Fibroblast of skin of abdomen (primary cell): ENCODE measurements at places on chromosomes 7 and 10.
A peak's percentile ranks its signal among the peaks of the same experiment; 100 is the strongest.

GRCh38 chr10:31949266-31949665 is 20.6 kb upstream of the ARHGAP12 start:
- no peak for DNase-seq

DNA sequence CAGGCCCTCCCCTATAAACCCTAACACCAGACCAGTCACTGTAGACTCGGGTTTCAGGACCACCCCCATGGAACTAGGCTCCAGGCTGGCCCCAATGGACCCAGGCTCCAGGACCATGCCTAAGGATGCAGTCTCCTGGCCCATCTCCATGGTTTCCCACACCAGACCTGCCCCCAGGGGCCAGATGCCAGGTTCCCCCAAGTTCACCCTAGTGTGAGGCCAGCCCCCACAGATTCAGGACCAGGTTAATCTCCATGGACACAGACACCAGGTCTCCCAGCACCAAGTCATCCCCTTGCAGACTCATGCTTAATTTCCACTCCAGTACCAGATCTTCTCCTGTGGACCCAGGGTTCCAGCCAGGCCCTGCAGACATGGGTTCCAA is 103.8 kb upstream of the LANCL2 start:
- DNase-seq, result no peak

- DNase-seq, result no peak
Observed at GRCh38 chr7:74380720-74381119, 73.0 kb upstream of the GTF2IRD1 start.

DNA sequence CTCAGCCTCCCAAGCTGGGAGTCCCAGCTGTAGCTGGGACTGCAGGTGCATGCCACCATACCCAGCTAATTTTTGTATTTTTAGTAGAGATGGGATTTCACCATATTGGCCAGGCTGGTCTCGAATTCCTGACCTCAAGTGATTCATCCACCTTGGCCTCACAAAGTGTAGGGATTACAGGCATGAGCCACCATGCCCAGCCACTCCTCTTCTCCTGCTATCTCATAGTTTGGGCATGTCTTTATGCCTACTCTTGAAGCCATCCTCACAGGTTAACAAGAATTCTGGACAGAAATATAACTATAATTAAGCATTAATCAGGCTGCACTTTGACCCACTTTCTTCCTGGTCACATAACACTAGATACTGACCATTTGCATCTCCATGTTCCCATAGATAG is 28.6 kb upstream of the C10orf67 start:
- no peak for DNase-seq

DNA sequence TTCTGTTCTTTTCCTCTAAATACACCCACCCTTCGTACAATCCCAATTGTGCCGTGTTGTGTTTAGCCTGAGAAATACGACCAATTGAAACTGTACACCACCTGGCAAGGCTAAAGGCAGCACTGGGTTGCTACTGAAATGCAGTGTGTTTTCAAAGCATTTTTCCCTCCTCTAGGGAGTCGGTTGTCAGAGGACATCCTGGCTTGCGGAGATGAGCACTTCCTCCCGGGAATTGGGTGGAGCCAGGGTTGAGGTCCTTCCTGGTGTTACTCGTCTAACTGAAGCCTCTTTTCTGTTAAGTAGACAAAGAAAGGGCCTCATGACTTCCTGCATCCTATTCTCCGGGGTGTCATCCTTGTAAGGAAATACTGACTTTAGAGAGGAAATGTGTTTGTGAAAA is 133.5 kb downstream of the MTPAP start:
- DNase-seq, result peak; percentile 33

DNA sequence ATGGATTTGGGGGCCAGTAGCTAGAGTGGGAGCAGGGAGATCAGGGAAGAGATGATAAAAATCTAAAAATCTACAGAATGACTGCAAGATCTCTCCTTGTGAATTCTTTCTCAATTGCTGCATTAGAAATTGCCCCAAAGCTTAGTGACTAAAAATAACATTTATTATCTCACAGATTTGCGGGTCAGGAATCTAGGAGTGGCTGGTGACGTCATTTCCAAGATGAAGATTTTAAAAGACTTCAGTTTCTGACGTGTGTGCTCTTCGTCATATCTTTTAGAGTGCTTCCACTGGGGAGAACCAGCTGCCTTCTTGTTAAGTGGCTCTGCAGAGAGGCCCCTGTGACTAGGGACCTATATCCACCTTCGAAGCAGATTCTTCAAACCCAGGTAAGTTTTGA is 112.6 kb downstream of the DGKI start:
- DNase-seq, result no peak

GRCh38 chr7:17123020-17123419 is 175.4 kb upstream of the AHR start:
- DNase-seq, result peak; percentile 83

- no peak for DNase-seq
Observed at GRCh38 chr10:129509835-129510234, 42.8 kb downstream of the MGMT start.

DNA sequence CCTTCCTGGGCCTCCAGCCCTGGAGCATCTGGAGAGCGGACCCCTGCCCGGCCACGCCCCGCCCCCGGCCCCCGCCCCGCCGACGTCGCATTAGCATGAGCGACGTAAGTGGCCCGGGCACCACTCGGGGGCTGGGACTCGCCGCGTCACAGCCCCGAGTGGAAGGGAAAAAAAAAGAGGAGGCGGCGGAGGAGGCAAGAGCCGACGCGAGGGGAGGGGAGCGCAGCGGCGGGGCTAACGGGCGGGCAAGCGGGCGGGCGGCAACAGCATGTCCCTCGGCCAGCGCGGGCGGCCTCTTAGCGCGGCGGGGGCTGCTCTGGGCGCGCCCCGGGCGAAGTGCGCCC is at the start of gene SLC18A3:
Gene SLC18A3 (plus strand): TSS at position 197 of the 344 bp plus-strand sequence. CDS start 431 bp downstream, outside the sequence.
- no peak for DNase-seq

- DNase-seq, result no peak
Observed at GRCh38 chr10:29263506-29263905, 25.4 kb upstream of the LYZL1 start.

GRCh38 chr10:13812804-13813203 is 226.0 kb downstream of the PRPF18 start:
- DNase-seq, result no peak

DNA sequence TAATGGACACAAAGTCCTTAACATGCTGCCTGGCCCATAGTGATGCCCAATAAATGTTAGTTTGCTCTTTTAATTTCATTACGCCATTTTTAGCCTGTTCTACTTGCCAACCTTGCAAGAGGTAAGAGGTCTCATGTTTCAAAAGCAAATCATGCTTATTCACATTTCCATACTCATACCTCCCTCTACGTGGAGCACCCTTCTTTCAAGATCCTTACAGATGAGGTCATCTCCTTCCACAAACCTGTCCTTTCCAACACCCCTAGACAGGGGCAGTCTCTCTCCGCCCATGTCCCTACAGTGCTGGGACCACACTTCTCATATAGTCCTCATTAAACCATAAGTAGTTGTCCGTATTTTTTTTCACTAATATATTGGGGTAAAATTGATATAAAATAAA is 271.3 kb downstream of the FGFR2 start:
- DNase-seq, result no peak

DNA sequence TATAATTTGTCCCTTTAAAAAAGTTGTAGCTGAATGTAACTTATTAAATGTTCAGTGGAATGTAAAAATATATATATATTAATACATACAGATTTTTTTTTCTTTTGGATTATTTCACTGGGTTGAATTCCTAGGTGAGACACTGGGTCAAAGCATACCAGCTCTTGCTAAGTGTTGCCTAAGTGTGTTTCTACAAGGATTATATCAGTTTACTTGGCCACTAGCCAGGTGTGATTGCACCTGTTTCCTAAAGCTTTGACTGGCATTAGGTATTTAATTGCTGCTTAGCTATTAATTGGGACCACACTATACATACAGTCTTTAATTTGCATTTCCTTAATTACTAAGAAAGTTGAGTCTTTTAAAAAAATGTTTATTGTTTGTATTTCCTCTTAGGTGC is 5.5 kb upstream of the ELOVL3 start:
- no peak for DNase-seq

DNA sequence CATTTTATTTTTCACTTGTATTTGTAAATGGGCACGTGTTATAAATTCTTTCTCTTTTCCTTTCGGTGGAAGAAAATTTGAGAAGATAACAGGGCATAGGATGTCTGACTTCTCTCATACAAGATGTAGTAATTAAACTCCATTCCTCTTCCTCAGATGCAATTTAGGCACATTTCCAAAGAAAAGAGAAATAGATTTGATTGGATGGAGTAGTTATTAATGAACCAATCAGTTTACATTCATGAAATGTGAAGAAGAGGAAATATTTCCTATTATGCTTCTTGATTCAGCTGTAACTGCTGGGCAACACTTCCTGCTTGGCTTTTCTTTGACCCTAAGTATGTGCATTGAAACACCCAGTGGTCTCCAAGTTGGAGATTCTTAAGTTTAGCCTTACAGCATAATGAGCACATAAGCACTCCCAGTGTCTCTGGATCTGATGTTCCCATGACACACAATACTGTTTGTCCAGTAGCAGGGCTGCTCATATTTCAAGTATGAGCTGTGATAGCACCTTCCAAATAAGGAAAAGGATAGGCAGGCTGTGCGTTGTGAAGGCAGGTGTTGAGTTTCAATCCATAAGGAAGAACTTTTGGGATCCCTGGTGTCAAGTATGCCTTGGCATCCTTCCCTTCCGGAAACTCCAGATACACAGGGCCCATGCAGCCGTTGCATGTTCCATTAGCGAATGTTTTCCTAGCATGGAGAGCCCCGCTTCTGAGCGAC is 33.4 kb upstream of the COBL start:
- peak; percentile 46 for DNase-seq

DNA sequence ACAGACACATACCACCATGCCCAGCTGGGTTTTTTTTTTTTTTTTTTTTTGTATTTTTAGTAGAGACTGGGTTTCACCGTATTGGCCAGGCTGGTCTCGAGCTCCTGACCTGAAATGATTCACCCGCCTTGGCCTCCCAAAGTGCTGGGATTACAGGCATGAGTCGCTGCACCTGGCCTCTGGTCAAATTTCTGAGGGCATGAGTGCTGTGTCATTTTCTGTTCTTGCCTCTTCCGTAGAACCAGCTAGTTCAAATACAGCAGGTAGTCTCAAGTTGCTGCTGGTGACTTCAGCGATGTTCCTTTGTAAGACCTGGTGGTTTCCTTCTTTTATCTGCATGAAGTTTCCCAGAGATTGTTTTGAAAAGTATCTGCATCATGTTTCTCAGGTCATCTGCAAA is 134.8 kb upstream of the SHH start:
- DNase-seq, result no peak

GRCh38 chr7:31997423-31997822 is 72.8 kb downstream of the PDE1C start:
- DNase-seq, result no peak

- DNase-seq, result peak; percentile 58
Observed at GRCh38 chr7:140036224-140036962, 26.4 kb downstream of the PARP12 start.

DNA sequence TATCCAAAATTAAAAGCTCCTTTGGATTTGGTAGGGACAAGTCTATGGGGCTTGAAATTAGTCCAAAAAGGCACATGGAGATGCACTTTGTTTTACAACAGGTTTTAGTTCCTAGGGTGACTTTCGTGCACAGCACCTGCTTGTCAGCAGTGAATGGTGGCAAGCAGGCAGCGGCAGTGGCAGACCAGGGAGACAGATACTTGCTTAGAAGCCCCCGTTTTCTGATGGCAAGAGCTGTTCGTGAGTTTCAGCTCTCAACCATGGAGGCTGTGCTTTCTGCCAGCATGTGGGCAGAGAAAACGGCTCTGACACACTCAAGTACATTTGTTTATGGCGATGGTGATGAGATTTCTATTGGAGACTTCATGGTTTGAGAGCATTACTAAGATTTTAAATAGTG is 61.7 kb upstream of the SHH start:
- DNase-seq, result no peak

DNA sequence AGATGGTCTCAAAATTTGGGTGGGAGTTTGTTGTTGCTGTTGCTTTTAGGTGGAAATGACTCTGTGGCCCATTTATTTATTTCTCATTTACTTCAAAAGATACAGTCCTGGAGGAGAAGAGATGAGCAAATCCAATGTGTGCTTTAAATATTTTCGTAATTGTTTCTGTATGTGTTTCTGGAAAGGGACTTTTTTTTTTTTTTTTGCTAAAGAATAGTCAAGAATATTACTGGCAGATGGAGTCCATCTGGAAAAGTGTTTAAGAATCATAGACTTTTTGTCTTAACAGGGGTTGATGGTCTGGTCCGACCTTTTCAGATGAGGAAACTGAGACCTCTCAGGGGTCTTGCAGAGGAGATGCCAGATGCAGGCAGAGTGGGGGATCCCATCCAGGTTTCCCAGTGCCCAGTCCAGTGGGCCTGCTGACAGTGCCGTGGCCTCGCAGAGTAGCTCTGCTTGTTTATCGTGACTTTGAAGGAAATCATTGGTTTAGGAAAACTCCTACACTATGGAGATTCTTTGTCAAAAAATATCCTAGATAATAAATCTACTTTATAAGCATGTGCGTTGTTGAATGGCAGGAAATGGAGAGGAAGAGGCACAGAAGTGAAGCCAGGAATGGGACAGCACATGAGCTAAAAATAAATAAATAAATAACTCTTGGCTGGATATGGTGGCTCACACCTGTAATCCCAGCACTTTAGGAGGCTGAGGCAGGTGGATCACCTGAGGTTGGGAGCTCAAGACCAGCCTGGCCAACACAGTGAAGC is 164.3 kb upstream of the SVIL start:
- peak; percentile 47 for DNase-seq

DNA sequence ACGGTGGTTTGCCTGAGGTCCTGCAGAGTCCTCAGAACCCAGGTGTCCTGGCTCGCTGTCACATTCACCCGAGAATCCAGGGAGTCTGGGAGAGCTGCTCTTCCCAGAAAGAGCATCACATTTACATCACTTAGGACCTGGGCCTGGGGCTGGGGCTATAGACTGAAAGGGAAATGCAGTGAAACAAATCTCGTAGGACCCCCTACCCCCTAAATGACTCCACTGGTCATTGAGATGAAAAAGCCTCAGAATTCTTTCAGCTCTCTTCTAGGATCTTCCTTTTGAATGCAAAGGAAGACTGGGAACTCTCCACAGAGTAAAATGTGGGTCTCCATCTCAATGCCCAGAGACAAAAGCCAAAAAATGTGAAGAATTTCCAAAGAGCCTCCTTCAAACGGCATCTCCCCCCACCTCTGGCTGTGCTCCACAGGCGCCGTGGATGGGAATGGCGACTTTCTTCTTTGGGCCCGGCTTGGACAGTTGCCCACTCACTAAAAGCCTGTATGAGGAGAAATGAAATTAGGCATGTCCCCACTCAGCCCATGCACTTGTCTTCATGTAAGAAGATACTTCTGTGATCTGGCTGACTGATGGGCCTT is 49.0 kb upstream of the PODXL start:
- peak; percentile 52 for DNase-seq

DNA sequence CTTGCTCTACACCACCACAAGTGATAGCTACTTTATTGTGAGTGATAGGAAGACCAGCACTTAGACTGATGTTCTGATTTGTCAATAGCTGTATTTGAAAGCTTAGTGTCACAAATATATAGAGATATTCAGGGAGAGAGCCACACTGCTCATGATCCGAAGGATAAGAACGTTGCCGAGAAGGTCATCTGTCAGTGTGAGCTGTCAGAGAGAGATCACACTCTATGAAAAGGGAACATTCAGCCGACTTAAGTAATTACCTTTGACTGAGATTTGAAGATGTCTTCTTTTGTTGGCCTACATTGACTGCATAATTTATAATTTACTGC is 322.6 kb downstream of the TFEC start:
- no peak for DNase-seq
